ENCODE measurements at places on chromosomes 1 and 21.

GRCh38 chr1:155321639-155322503 lies 1.2 kb downstream of the RUSC1 start:
- no peak for DNase-seq

GRCh38 chr21:35467566-35467965 lies 418.5 kb upstream of the RUNX1 start:
- DNase-seq: no peak

DNA sequence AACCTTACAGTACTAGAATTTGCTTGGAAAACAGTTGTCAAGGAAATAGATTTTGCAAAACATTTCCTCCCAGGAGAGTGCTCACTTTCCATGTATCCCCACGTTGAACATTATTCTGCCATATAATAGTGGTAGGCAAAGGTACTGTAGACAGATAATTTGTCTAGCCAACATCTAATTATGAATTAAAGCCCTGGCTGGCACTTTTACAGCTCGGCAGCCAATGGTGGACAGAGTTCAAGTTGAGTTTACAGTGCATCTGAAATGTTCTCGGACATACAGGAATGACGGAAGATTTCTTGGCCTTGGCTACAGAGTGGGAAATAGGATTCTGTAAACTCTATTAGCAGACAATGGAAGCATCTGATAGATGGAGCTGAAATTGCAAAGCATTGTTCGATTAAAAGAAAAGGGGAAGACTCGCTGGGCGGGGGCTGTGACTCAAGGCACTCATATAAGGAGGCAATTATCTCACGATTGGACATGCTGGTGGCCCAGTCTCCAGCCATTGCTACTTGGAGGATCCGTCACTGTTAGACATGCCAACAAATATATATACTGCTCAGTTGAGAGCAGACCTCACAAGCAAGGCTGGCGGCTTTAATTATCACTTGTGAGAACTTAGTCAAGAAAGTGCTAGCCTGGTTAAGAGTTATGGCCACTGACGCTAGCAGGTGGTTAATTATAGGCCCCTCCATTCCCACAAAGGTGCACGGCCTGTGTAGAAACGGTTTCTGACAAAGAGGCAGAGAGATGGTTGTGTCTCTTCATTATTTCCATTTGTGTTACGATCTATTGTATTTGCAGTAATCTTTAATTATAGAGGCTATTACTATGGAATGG lies 48.0 kb downstream of the MAN1C1 start:
- no peak for DNase-seq

GRCh38 chr1:201134405-201134804 lies 7.4 kb upstream of the ASCL5 start:
- no peak for DNase-seq

- no peak for DNase-seq
Observed at GRCh38 chr1:115665319-115666096, 23.7 kb downstream of the VANGL1 start.

DNA sequence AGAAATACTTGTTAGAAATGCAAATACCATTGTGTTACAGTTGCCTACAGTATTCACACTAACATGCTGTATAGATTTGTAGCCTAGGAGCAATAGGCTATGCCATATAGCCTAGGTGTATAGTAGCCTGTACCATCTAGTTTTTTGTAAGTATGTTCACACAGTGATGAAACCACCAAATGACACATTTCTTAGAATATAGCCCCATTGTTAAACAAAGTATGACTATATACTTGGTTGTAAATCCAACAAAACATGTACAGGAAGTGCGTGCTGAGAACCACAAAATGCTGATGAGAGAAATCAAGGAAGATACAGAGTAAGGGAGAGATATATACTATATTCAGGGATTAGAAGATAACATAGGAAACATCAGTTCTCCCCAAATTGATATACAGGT lies 92.2 kb downstream of the POU2F1 start:
- no peak for DNase-seq

DNA sequence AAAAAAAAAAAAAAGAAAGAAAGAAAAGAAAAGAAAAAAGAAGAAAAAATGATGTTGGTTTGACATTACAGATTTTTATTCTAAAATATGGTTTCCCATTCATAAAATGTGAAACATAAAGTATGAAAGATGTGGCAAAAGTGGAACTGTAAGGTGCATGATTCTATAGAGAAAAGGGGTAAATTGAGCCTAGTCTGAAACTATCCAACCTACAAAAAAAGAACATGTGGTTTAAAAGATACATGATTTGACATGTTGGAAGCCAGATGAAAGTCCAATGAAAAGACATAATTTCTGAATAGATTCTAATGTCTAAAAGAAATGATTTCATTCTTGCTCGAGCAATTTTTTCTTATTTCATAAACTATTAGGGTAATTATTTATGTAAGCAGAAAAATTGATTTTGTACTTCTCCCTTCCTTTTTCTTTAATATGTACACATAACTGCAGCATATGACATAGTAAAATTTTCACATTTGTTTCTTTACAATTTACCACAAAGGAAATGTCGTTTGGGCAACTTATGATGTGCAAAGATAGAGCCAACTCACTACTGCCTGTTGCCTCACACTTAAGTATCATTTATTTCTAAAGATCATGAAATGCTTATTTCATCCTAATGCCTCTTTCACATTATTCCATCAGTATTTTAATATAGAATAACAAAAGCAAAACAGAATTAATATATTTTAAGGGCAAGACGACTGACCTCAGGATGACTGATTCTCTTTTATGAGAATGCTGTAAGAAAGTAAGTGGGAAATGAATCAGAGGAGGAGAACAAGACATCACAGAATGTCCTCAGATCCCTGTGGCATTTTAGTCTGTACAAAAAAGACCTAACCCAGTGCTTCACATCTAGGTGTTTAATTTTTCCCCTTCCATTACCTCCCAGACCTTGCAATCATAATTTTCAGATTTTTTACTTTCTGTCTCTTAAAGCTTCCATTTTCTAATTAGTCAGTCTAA lies 165.8 kb upstream of the HMCN1 start:
- no peak for DNase-seq

DNA sequence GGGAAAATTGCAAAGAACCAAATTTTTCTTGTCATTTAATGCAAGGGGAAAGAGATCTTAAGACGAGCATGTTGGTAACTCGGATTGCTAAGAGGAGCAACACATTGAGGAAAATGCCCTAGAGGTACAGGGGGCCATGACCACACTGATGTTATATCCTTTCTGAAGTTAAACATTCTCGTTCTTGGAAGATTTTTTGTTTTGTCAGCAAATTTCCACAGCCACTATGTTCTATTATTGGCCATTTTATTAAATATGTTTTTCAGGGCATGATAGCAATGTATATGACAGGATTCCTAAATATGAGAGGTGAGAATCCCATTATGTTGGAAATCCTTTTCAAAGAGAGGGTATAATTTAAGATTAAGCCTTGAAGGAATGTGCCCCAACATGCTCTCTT lies 627.2 kb upstream of the PKN2 start:
- no peak for DNase-seq

DNA sequence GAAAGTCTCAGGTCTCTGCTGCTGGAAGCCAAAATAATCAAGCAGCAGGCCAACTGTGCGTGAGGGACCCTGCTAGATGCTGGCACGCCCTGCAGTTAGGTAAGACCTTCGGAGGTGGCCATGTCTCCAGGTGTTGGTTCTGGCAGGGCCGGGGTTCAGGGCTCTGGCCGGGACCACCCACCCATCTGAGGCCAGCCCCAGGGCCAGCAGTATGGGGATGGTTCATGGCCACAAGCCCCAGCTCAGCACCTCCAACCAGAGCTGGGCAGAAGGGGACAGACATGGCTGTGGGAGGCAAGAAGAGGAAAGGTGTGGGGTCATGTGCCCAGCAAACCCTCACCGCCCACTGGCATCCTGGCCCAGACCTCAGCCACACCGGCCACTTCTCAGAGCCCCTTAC lies 23.3 kb downstream of the LRP8 start:
- no peak for DNase-seq

GRCh38 chr1:34749992-34750391 lies 4.9 kb upstream of the GJB5 start:
- no peak for DNase-seq

DNA sequence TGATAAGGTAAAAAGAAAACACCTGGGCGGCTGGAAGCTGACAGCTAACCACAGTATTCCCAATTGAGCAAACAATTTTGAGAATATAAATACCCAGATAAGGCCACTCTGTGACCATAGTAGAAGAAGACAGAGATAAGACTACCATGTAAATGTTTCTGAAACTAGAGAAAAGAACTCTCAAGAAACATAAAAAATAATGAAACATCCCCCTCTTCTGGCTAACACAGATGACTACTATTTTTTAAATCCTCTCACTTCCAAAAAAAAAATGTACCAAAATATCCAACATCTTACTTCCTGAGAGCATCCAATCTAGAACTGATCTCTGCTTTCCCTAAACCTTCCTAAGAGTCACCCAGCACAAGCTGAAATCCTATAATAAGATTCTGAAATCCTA lies 125.9 kb downstream of the HFM1 start:
- DNase-seq: no peak

DNA sequence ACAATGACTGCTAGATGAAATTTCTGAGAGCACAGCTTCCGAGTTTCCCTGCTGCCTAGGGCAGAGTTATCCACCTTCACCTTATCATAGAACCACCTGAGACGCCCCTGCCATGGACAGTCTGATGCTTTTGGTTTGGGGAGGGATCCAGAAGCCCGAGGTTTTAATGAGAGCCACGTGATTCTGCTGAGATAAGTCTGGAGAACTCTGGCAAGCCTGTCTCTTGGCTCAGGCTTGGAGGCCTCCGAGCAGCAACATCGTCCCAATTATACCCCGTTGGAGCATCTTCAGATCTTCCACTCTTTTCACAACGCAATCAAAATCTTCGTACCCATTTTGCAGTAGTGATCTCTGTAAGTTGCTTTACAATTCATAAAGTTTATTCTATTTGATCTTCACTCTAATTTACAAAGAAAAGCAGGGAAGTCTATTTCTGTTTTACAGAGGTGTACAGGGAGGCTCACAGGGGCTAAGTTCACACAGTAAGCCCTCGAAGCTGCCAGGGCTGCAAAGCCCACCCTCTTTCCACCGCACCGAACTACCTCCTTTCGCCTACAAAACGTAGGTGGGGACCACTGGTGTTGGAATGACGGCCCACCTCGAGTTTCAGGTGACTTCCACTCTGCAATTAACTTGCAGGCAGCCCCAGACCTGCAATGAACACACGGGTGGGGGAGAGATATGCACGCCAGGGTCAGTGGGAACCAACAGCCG lies 513 bp upstream of the HHAT start:
- DNase-seq: no peak

GRCh38 chr1:97781762-97782337 lies 139.0 kb downstream of the DPYD start:
- DNase-seq: no peak

- DNase-seq: no peak
Observed at GRCh38 chr1:158717344-158717743, 3.2 kb downstream of the OR6K3 start.

GRCh38 chr1:176531921-176532897 lies 69.2 kb downstream of the PAPPA2 start:
- no peak for DNase-seq
